ENCODE measurements at places on chromosomes 1 and 21.

DNA sequence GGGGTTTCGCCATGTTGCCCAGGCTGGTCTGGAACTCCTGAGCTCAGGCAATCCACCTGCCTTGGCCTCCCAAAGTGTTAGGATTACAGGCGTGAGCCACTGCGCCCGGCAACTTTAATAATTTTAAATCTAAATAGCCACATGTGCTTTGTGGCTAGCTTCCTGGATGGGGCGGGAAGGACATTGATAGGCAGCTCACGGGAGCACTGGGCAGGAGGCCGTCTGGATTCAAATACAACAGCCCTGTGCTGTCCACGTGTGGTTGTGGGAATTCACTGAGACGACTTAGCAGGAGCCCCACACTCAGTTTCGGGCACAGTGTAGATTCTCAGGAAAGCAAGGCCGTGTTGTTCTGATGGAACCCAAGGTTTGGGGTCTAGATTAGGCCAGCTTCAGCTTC is 177.1 kb downstream of the ETS2 start:
- no peak overlapping the region for H3K4me3 ChIP-seq
- peaks cover 33% of the 10 kb centered on the region for H3K4me1 ChIP-seq
- no peaks in the 10 kb centered on the region for H3K36me3 ChIP-seq
- no peak overlapping the region for H3K27ac ChIP-seq
- no peaks in the 10 kb centered on the region for H3K27me3 ChIP-seq

DNA sequence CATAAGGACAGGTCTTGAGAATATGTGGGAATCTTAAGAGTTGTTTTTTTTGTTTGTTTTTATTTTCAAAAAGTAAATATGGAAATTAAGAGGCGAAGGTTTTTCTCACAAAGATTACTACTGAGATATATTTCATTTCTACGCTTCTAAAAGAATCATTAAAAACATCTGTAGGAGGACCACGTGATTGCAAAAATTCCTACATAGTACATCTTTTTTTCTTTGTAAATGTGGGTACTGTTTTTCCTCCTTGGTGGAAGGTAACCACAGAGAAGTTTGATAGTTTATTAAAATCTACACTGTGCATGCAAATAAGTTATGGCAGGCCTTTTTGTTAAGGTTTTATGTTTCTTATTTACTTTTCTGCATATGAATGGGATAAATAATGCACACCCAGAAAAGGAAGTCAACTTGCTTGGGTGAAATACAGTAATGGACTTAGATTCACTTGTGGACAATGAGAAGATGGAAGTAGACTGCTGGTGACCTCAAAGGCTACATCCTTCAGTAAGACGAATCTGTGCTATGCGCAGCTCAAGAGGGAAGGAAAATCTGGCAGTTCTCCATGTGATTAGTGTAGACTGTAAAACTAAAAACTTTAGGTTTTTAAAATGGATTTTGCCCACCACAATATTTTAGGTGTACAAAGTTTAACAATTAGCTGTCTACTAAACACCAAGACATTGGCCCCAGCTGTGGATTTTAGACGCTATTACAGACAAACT is 2.0 kb downstream of the AK5 start:
- no peak overlapping the region for H3K4me3 ChIP-seq
- H3K27me3 ChIP-seq, result peaks cover 43% of the 10 kb centered on the region
- no peak overlapping the region for H3K27ac ChIP-seq

DNA sequence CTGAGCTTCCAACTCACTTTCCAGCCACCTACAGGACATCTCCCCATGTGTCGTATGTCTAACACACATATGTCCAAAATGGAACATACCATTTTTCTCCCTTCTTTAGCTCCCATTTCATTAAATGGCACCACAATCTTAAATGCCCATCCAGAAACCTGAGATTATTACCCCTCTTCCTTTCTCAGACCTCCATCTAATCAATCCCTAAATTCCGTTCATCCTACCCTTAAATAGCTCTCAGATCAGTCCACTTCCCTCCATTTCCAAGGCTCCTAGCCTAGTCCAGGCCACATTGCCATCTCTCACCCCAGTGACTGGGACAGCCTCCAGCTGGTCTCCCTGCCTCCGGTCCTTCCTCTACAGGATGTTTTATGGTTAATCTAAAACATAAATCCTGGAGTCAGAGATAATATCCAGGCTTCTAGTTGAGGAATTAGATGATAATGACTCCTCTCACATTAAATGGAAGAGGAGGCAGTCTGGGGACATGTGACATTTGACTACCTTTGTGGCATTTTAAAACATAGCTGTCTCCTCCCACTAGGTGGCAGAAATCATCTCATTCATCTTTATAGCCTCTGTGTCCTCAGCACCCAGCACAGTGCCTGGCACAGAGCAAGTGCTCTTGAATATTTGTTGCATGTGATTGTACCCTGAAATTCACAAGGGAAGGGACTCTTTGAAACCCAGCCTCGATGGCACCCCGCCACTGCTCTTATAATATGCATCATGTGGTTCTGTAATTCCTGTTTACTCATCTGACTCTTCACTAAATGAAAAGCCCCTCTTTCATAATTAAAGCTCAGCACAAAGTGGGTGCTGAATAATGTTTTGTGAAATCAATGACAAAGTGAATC is 102.3 kb downstream of the TMEM53 start:
- no peak overlapping the region for H3K4me3 ChIP-seq
- DNase-seq, result peak; percentile 5
- H3K27ac ChIP-seq, result no peak overlapping the region
- no peaks in the 10 kb centered on the region for H3K27me3 ChIP-seq

- H3K27me3 ChIP-seq, result no peaks in the 10 kb centered on the region
- no peaks in the 10 kb centered on the region for H3K4me1 ChIP-seq
- no peak overlapping the region for H3K27ac ChIP-seq
- no peaks in the 10 kb centered on the region for H3K36me3 ChIP-seq
Observed at GRCh38 chr1:197065559-197065958, 1.5 kb downstream of the F13B start.

DNA sequence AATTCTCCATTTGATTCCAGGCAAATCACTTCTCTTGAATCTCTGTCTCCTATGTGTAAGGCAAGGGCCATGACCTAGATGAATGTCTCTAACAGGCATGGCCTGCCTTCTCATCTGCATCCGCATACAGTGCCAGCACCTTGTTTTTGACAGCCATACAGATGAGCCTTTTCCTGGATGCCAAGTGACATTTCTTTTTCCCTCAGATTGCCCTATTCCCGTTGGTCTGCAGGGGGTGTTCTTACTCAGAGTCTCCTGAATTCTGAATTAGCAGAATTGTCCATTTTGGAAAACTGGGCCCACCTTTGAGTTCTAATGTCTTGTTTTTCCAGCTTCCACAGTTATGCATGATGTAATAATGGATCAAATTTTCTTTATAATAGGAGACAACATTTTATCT is 88.0 kb upstream of the ADAR start:
- no peak for DNase-seq
- no peaks in the 10 kb centered on the region for H3K4me1 ChIP-seq
- no peak overlapping the region for H3K4me3 ChIP-seq
- no peak overlapping the region for H3K27ac ChIP-seq
- no peaks in the 10 kb centered on the region for H3K27me3 ChIP-seq

- no peak overlapping the region for H3K4me3 ChIP-seq
- peaks cover 14% of the 10 kb centered on the region for H3K36me3 ChIP-seq
- no peak for DNase-seq
- H3K27me3 ChIP-seq, result no peaks in the 10 kb centered on the region
- H3K27ac ChIP-seq, result no peak overlapping the region
- no peaks in the 10 kb centered on the region for H3K4me1 ChIP-seq
Observed at GRCh38 chr1:211985556-211986264, 49.6 kb downstream of the INTS7 start.

Data from lung (tissue), 17 donors.